ENCODE measurements at places on chromosomes 4 and X.

DNA sequence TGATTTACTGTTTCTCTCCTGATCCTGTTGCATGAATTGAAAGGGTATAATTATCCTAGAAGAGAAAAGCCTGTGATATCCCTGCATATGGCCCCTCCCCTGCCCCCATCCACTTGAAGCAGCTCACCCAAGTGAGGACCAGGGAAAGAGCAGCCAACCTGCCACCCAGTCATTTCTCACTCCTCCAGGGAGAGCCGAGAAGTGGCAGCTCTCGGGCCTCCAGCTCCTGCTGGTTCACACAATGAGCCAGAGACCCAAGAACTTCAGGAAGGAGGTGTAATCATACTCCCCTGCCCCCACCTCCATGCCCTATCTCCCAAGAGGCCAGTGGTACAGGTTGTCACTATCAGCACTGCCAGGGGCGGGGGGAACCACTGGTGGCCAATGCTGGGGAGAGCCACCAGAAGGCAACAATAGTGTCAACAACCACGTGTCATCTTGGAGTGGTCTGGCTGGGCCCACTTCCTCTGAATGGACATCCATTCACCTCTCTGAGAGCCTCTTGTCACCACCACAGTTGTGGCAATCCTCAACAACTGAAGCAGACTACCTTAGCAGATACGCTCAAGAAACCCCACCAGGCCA is 42.9 kb downstream of the APOO start:
- DNase-seq: no peak

- DNase-seq: no peak
These were observed 175.0 kb downstream of the NHS start for GRCh38 chrX:17550011-17550410.

DNA sequence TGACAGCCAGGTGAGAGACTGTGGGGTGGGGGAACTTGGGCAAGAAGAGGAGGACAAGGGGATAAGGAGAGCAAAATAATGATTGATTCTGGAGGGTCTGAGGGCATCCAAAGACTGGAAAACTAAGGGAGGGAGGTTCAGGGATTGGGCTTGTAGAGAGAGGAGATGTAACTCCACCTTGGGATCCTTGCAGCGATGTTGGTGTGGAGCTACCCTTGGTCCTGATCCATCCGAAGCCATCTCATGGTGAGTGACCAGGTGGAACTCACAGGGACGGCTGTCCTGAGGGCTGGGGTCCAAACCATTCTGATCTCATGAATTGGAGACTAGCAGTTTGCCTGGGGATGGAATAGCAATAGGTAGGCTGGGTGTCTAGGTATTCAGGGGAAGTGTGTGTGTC is 1.4 kb upstream of the RAB41 start:
- DNase-seq: no peak

DNA sequence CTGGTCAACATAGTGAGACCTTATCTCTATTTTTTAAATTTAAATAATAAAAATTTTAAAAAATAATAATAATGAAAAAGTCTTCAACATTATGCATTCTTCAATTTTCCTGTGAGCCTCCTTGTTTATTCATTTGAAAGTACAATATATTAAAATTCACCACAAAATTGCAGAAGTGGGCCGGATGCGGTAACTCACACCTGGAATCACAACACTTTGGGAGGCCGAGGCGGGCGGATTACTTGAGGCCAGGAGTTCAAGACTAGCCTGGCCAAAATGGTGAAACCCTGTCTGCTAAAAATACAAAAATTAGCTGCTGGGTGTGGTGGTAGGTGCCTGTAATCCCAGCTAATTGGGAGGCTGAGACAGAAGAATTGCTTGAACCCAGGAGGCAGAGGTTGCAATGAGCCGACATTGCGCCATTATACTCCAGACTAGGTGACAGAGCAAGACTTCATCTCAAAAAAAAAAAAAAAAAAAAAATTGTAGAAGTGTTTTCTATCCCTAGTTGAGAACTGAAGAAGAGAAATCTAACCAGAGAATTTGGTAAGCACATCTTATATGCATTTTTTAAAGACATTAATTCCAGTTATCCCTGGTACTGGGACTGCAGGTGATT is 56.9 kb downstream of the RBM47 start:
- no peak for DNase-seq

DNA sequence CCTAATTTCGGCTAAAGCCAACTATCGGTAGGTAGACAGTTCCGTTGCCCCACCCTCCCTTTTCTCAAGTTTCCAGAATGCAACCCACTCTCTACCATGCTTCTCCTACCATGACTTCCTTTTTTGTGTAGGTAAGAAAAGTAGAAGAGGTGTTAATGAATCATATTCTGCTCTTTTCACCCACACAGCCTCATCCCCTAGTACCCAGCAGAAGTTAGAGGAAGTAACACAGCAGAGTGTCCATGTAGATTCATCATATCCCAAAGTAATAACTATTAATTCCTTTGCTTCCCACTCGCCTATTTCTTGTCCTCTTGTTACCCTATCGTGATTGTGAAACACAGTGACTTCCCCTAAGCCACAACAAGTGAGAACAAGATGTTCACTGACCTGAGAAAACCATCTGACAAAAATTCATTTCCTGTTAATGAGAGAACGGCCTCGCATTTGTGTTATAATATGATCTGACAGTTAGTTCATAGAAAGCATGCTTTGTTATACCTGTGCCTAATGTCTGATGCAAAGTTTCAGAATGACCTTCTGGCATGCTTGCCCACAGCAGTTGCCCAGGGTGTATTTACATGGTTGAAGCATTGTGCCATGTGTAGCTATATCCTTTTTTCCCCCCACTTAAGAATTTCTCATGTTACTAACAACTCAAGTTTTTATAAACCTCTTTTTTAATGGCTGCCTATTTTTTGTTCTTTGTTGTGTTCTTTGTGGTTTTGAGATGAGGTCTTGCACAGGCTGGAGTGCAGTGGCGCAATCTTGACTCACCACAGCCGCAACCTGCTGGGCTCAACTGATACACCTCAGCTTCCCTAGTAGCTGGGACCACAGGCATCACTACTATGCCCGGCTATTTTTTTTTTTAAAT is 185.6 kb downstream of the RAP1GDS1 start:
- no peak for DNase-seq

- DNase-seq: no peak
These were observed 50.8 kb downstream of the CBLL2 start for GRCh38 chrX:22323541-22323940.

DNA sequence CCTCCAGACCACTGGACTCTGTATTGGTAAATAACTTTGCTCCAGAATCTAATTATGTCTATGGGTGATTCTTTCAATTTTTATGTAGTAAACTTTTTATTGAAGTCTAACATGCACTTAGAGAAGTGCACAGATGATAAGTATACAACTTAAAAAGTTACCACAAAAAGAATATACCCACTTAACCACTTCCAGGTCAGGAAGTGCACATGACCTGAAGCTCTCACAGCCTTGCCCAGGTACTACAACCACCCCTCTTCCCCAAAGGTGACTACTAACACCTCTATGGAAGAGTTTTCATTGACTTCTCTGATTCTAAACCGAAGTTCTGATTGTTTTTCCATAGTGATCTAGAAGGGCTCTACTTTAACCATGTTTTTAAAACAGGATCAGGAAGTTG is 43.6 kb upstream of the SPRY1 start:
- no peak for DNase-seq

- DNase-seq: no peak
These were observed 96.3 kb downstream of the ZNF827 start for GRCh38 chr4:145842224-145842887.

- peak; percentile 66 for DNase-seq
These were observed 469 bp downstream of the IRS4 start for GRCh38 chrX:108735679-108736508.

DNA sequence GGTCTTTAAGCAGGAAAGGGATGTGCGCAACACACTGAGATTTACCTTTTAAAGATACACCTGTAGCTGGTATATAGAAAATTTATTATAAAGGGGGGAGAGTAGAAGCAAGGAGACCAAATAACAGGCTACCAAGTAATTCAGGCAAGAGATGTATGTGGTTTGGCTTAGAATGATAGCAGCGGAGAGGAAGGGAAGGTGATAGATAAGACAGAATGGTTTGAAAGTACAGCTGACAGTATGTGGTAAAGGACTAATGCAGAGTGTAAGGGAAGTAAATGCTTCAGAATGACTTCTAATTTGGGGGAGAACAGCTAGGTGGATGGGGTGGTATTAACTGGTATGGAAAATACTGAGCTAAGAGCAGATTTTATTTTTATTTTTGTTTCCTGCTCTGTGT is 308.9 kb downstream of the ANTXR2 start:
- no peak for DNase-seq

- DNase-seq: no peak
These were observed 136.4 kb upstream of the FAM9C start for GRCh38 chrX:13180807-13181206.
